ENCODE measurements at places on chromosomes 6 and 20. TPM values are rescaled to one million over a fixed set of nuclear protein-coding genes. Genes with fewer than 3 reads are reported as not detected.

DNA sequence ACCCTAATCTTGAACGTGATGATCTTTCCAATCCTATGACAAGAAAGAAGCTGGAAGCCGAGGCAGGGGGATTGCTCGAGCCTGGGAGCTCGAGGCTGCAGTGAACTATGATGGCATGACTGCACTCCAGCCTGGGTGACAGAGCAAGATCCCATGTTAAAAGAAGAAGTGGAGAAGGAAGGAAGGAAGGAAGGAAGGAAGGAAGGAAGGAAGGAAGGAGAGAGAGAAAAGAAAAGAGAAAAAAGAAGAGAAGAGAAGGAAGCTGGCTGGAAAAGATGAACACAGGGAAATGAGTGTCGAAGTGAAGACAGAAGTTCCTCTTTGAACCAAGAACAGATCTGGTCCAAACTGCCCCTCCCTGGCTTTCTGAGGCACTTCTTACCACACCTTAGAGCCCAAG is 136.0 kb upstream of the PRND start:
- no peak overlapping the region for H3K4me3 ChIP-seq
- H3K4me1 ChIP-seq = no peaks in the 10 kb centered on the region
- no peaks in the 10 kb centered on the region for H3K36me3 ChIP-seq
- DNase-seq = no peak

DNA sequence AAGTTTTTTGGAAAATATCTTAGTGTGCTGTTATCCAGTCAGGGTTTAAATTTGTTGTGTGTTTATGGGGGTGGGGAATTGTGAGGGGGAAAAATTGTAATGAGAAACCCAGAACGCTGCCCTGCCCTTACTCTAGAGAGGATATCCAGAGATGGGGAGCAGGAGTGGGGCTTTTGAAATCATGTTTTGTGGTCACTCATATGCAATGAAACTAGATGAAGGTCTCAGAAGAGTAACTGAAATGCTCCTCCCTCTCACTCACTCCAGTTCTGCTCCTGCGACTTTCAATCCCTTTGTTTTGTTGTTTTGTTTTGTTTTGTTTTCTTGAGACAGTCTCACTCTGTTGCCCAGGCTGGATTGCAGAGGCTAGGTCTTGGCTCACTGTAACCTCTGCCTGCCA is 100.0 kb downstream of the CRYBG1 start:
- H3K4me3 ChIP-seq = no peak overlapping the region
- DNase-seq = no peak
- H3K4me1 ChIP-seq = no peaks in the 10 kb centered on the region

DNA sequence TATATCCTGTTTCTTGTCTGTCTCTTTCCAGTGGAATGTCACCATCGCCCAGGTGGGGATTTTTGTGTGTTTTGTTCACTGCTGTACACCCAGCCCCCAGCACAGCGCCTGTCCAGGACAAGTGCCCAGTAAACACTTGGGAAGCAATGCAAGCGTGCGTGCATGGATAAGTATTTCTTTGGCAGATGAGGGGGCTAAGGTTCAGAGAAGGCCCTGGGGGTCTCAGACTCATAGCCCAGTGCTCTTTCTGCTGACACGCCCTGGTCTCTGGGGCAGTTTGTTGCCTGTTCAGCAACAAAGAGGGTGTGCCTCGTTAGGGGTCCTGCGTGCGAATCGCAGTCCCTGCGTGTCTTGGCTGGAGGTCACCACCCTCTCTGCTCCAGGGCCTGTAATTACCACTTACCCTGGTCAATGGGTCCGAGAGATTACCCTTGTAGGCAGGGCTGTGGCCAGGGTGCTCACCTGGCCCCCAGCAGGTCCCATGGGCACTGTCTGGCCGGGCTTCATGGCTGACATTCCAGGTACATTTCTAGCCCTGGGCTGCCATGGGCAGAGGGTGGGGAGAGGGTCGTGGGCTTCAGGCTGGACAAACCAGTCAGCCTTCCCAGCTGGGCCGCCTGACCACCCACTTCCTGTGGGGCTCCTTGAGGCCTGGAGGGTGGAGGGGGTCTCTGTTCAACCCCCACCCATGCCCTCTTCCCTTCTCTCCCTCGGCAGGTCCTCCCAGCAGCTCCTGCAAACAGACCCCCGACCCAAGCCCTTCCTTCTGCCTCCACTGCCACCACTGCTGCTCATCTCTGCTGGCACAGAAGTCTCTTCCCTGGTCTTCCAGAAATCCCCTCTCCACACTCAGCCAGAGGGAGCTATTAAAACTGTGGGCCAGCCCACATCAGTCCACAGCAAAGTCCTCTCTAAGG is 87.1 kb downstream of the CEBPB start:
- DNase-seq = no peak
- H3K27ac ChIP-seq = no peak overlapping the region
- no peak overlapping the region for H3K4me3 ChIP-seq

Gene B3GAT2
- not detected for total RNA-seq

Gene HEY2
- total RNA-seq = 0.93 TPM

GRCh38 chr20:53763707-53764414 is 170.2 kb upstream of the ZNF217 start:
- H3K4me3 ChIP-seq = no peak overlapping the region
- no peaks in the 10 kb centered on the region for H3K36me3 ChIP-seq

DNA sequence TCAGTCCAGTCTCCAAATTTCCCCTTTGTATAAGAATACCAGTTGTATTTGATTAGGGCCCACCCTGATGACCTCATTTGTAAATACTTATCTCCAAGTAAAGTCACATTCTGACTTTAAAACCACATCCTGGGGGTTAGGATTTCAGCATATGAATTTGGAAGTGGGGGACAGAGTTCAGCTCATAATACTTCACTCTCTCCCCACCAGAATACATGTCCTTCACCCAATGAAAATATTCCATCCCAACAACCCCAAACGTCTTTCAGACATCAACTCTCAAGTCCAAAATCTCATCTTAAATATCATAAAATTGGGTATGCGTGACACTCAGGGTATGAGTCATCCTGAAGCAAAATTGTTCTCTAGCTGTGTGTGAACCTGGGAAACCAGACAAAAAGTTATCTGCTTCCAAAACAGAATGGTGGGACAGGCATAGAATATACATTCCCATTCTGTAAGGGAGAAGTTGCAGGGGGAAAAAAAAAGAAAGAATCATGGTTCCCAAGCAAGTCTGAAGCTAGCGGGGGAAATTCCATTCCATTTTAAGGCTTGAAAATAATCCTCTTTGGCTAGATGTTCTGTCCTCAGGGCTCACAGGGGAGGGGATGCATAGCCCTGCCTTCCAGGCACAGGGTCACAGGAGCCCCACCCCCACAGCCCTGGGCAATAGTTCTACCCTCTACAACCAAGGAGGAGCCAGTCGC is 113.9 kb downstream of the ADAT2 start:
- no peak overlapping the region for H3K4me3 ChIP-seq
- H3K4me1 ChIP-seq = no peaks in the 10 kb centered on the region
- H3K27ac ChIP-seq = no peak overlapping the region
- H3K36me3 ChIP-seq = no peaks in the 10 kb centered on the region
- DNase-seq = no peak
- H3K27me3 ChIP-seq = no peaks in the 10 kb centered on the region

GRCh38 chr6:119346936-119347335 is 2.6 kb downstream of the MAN1A1 start:
- H3K36me3 ChIP-seq = no peaks in the 10 kb centered on the region
- H3K27ac ChIP-seq = peak overlapping the region; percentile 28
- H3K27me3 ChIP-seq = no peaks in the 10 kb centered on the region
- DNase-seq = no peak

- H3K27ac ChIP-seq = peak within 1 kb of the TSS; percentile 96
- peak; percentile 89 for DNase-seq
- no peaks in the 10 kb centered on the region for H3K27me3 ChIP-seq
- peaks cover 56% of the 10 kb centered on the region for H3K4me1 ChIP-seq
- peaks cover 3% of the 10 kb centered on the region for H3K36me3 ChIP-seq
Observed at GRCh38 chr6:33075568-33076405, at the start of gene HLA-DPB1. TSS of gene HLA-DPB1 (plus strand) at chr6:33075990. CDS start at chr6:33076042, 52 bp downstream.

- H3K4me1 ChIP-seq = no peaks in the 10 kb centered on the region
- H3K27ac ChIP-seq = no peak overlapping the region
- DNase-seq = no peak
- H3K27me3 ChIP-seq = no peaks in the 10 kb centered on the region
- no peak overlapping the region for H3K4me3 ChIP-seq
Observed at GRCh38 chr20:22746957-22747356, 162.6 kb upstream of the FOXA2 start.

- peaks cover 52% of the 10 kb centered on the region for H3K36me3 ChIP-seq
- no peak for DNase-seq
- H3K4me1 ChIP-seq = peaks cover 19% of the 10 kb centered on the region
- H3K27me3 ChIP-seq = no peaks in the 10 kb centered on the region
- no peak overlapping the region for H3K27ac ChIP-seq
Observed at GRCh38 chr6:11193434-11193833, 39.0 kb downstream of the NEDD9 start.

Gene HINT3
- 10.5 TPM for total RNA-seq

DNA sequence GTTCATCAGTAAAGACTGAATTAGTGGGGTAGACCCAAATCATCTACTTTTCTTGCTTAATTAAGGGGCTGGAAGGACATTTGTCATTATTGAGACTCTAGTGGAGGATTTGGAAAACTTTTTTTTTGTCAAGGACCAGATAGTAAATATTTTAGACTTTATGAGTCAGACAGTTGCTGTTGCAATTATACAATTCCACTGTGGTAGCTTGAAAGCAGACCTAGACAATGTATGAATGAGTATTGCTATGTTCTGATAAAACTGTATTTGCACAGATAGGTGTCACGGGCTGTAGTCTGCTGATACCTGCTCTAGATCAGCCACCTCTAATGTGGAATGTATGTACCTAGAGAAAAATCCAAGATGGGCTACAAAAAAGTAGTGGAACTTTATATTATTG is 175.0 kb downstream of the CARMIL1 start:
- no peaks in the 10 kb centered on the region for H3K4me1 ChIP-seq
- no peak overlapping the region for H3K27ac ChIP-seq
- H3K27me3 ChIP-seq = no peaks in the 10 kb centered on the region
- no peak for DNase-seq
- no peak overlapping the region for H3K4me3 ChIP-seq
- no peaks in the 10 kb centered on the region for H3K36me3 ChIP-seq

Gene TRERF1
- total RNA-seq = 42.3 TPM

DNA sequence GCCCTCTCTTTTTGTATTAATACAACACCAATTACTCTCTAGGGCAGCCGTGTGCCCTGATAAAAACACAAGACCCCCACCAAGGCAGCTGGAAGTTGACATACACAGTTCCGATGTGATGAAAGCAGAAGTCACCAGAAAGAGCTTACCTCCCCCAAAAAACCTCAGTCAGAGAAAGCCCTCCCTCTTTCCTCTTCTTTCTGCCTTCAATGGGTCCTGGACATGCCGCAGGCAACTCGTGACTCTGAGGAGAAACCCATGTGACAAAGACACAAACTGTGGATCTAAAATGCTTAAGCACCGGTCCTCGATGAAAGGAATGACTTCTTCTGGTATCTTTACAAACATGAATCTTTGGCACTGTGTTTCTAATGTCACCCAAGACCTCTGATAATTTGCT is 117.7 kb upstream of the CCDC28A start:
- H3K36me3 ChIP-seq = no peaks in the 10 kb centered on the region
- no peak overlapping the region for H3K27ac ChIP-seq
- H3K4me3 ChIP-seq = no peak overlapping the region
- H3K27me3 ChIP-seq = no peaks in the 10 kb centered on the region
- no peak for DNase-seq

GRCh38 chr20:49526056-49526455 is 41.9 kb downstream of the PTGIS start:
- H3K27me3 ChIP-seq = no peaks in the 10 kb centered on the region
- H3K27ac ChIP-seq = no peak overlapping the region
- H3K4me1 ChIP-seq = no peaks in the 10 kb centered on the region
- no peaks in the 10 kb centered on the region for H3K36me3 ChIP-seq
- DNase-seq = no peak

GRCh38 chr6:75488033-75488432 is 5.6 kb downstream of the FILIP1 start:
- H3K27ac ChIP-seq = no peak overlapping the region

- no peaks in the 10 kb centered on the region for H3K4me1 ChIP-seq
- no peak overlapping the region for H3K27ac ChIP-seq
- no peak overlapping the region for H3K4me3 ChIP-seq
- H3K27me3 ChIP-seq = no peaks in the 10 kb centered on the region
- no peaks in the 10 kb centered on the region for H3K36me3 ChIP-seq
- DNase-seq = no peak
Observed at GRCh38 chr20:19274412-19275015, 62.1 kb downstream of the SLC24A3 start.

DNA sequence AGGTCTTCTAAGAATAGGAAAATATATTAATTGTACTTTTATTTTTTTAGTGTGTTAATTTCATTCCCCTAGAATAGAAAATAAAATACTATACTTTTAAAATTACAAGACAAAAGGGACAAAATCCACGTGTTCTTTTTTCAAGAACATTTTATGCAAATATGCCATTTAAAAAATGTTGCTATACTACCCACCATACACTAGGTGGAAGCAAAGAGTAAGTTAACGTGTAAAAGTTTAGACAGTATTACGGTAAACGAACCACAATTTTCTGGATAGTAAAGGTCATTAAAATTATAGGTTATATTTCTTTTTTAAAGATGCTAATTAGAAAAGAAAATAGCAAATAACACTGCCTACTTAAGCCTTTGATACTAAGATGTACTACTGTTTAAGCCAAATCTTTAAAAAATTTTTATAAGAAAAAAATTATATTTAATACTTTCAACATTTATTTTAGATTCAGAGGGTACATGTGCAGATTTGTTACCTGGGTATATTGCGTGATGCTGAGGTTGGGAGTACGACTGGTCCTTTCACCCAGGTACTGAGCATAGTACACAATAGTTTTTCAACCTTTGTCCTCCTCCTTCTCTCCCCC is 287.6 kb downstream of the PHF3 start:
- no peak for DNase-seq
- no peak overlapping the region for H3K27ac ChIP-seq
- H3K4me3 ChIP-seq = no peak overlapping the region
- H3K36me3 ChIP-seq = no peaks in the 10 kb centered on the region

Gene NTSR1
- total RNA-seq = not detected

- no peaks in the 10 kb centered on the region for H3K36me3 ChIP-seq
- no peaks in the 10 kb centered on the region for H3K27me3 ChIP-seq
- H3K4me3 ChIP-seq = no peak overlapping the region
- no peak for DNase-seq
- H3K4me1 ChIP-seq = no peaks in the 10 kb centered on the region
- no peak overlapping the region for H3K27ac ChIP-seq
Observed at GRCh38 chr6:165606740-165607008, 56.4 kb downstream of the PDE10A start.

- no peaks in the 10 kb centered on the region for H3K36me3 ChIP-seq
- DNase-seq = no peak
- no peak overlapping the region for H3K27ac ChIP-seq
- H3K4me1 ChIP-seq = no peaks in the 10 kb centered on the region
Observed at GRCh38 chr6:75481936-75482593, 11.5 kb downstream of the FILIP1 start.

GRCh38 chr20:17620371-17621228 is 50.7 kb downstream of the DSTN start:
- H3K36me3 ChIP-seq = peaks cover 69% of the 10 kb centered on the region
- H3K27ac ChIP-seq = no peak overlapping the region
- no peaks in the 10 kb centered on the region for H3K27me3 ChIP-seq
- H3K4me1 ChIP-seq = peaks cover 9% of the 10 kb centered on the region

Gene RSPH9
- 0.23 TPM for total RNA-seq

- no peaks in the 10 kb centered on the region for H3K4me1 ChIP-seq
- no peak overlapping the region for H3K4me3 ChIP-seq
- DNase-seq = no peak
- no peaks in the 10 kb centered on the region for H3K27me3 ChIP-seq
- no peak overlapping the region for H3K27ac ChIP-seq
Observed at GRCh38 chr6:128238225-128238624, 282.2 kb downstream of the PTPRK start.

Gene VWA7
- 3.2 TPM for total RNA-seq
